ENCODE measurements at places on chromosomes 7 and 10.
A peak's percentile ranks its signal among the peaks of the same experiment; 100 is the strongest.

- no peak for DNase-seq
These were observed 49.6 kb downstream of the PLPP4 start for GRCh38 chr10:120506674-120507073.

- peak; percentile 52 for DNase-seq
These were observed 97.3 kb downstream of the CLEC2L start for GRCh38 chr7:139620676-139621344.

DNA sequence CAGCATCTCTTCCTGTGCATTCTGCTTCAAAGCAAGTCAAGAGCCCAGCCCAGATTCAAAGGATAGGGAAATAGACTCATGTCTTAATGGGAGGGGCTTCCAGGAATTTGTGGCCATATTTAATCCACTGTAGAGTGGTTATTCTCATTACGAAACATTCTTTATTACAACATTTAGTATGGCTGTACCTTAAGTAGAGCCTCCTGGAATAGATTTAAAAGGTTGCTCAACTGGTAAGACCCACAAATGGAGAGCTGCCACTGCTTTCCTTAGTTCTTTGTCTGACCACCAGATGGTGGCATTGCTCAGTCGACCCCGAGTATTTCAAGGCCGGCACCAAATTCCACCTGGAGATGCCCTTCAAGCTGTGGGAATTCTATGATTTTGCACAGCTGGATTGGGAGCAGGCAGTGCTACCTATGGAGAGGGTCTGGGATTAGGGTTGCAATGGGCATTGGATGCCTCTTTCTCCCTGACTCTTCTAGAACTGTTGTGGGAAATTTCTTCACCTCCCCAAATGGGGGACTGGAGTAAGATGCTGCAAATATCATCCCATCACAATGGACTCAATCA, 102.2 kb downstream of the RBM20 start:
- DNase-seq = peak; percentile 51

DNA sequence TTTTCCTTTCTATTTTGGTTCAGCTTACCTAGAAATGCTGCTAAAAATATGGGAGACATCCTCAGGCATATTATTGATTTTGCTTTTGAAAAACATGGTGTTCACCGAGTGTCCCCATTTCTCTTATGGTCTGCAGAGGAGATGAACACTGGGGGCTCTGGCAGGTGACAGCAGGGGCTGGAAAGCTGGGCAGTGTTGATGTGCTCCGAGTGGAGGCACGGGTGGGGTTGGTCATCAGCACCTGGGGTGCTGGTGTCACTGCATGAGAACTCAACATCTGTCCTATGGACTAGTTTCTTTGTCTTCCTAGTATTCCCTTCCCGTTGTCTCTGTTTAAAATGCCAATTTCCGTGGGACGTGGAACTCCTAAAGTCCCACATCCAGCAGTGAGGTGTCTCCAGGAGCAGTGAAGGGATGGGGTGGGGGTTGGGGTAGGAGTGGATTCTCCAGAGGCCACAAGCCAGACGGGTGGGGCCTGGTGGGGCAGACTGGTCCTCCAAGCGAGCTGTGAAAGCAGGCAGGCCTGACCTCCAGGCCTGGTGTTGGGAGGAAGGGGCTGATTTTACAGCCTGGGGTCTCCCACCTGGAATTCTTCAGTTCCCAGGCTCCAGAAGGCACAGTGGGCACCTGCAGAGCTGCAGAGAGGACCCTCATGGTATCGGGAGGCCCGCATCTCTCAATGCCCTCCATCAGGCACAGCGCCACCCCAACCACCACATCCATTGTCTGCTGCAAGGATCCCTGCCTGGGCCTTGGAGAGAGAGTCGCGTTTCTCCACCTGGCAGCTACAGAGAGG, 24.4 kb downstream of the ZNF775 start:
- no peak for DNase-seq

DNA sequence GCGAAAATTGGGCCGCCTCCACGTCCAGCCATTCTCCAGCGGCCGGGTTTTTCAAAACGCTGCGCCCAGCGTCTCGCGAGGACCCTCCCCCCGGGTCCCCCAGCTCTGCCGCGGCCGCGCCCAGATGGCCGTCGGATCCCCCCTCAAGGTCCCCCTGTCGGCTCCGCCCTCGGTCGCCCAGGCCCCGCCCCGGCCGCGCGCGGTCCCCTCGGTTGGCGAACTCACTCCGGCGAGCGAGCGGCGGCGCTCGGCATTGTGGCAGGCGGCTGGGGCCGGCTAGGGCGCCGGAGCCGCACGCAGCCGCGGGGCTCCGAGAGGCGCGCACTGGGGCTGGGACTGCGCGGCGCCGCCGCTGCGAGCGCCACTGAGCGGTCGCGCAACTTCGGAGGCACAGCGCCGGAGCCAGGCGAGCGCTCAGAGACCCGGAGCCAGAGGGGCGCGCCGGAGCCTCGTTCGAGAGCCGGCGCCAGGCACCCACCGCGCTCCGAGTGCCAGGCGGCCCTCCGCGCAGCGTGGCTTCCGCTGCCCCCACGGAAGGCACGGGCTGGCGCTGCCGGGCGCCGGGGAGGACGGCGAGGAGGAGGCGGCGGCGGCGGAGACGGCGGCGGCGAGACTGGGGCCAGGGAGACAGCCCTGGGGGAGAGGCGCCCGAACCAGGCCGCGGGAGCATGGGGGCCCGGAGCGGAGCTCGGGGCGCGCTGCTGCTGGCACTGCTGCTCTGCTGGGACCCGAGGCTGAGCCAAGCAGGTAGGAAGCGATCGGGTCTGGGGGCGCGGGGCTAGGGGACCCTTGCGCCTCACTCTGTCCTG, at the start of gene UNC5B:
Gene UNC5B, plus strand, starts transcription at position 253 of the 809 bp plus-strand sequence. Its CDS starts 416 bp downstream, at position 669.
- DNase-seq = peak; percentile 61

DNA sequence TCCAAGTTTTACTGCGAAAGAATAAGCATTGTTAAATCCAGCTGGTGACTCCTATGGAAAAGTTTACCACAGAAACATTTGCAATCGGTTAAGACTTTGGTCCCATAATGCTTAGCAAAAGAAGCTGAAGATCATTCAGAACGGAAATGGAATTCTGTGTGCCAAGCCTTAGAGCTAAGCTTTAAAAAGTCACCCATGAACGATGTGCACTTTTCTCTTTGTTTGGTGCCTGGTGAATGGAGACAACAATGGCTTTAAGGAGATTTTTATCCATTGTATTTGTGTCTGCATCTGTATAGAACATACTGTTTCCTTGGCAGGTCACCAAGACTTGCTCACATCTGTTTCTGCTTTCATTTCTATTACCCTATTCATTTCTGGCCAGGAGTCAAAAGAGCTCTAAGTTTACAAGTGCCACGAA, 26.3 kb upstream of the COL1A2 start:
- no peak for DNase-seq

- no peak for DNase-seq
These were observed 1.3 kb upstream of the CALCR start for GRCh38 chr7:93575555-93576399.

- no peak for DNase-seq
These were observed 85.0 kb upstream of the MYL10 start for GRCh38 chr7:101714097-101714496.

GRCh38 chr10:818010-818409, 113.5 kb downstream of the LARP4B start:
- no peak for DNase-seq

- DNase-seq = peak; percentile 12
These were observed 655.6 kb downstream of the LRMDA start for GRCh38 chr10:76086761-76087639.

- no peak for DNase-seq
These were observed 80.4 kb upstream of the BMPER start for GRCh38 chr7:33824911-33825459.

DNA sequence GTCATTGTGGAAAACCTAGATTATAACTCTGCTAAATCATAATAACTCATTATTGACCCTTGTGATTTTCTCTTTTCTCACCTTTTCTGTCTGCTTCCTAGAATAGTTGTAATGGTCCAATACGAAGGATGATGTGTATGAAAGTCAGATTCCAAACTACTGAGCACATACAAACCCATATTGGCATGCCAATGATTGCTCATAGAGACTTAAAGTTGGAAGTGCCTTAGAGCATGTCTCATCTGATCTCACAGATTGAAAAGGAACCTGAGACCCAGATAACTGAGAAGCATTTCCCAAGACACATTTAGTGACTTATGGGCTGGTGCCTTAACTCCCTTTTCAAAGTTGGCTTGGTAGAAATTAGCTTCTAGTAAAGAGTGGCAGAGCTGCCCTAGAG, 594.3 kb downstream of the REEP3 start:
- DNase-seq = no peak

GRCh38 chr7:47751043-47751442, 169.1 kb upstream of the TNS3 start:
- no peak for DNase-seq

DNA sequence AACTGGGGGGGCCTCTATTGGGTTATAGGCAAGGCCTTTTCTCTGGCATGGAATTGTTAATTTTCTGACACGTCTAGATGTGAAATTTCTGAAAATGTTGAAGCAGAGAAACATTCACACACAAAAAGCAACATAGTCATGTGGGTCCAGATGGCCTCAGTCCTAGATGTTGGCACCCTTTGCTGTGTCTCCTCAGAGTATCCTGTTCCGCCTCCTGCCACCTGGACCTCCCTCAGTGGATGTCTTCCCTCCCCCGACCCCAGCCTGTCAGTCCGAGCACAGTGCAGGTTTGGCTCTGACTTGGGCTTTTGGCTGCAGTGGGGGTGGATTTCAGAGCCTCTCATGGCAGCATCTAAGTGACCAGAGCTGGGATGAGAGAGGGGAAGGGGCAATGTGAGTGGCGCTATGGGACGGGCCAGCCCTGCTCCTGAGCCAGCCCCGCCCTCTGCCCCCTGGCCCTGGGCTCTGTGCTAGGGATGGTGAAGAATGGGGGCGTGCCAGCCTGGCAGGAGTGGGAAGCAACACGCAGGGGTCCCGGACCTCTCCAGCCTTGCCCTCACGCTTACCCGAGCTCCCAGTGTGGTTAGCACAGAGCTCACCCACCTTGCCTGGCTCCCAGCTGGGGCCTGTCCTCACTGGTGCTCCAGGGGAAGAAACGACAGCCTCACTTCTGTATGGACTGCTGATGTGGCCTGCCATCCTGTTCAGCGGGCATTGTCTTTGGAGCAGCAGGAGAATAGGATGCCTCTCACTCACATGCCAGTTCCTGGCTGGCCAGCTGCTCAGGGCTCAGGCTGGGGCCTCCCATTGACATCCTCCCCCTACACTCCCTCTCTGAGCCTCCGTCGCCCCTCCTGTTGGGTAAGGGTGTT, 6.2 kb downstream of the ATP6V0E2 start:
- DNase-seq = no peak

- peak; percentile 9 for DNase-seq
These were observed 9.2 kb downstream of the INPP5A start for GRCh38 chr10:132546567-132547420.

DNA sequence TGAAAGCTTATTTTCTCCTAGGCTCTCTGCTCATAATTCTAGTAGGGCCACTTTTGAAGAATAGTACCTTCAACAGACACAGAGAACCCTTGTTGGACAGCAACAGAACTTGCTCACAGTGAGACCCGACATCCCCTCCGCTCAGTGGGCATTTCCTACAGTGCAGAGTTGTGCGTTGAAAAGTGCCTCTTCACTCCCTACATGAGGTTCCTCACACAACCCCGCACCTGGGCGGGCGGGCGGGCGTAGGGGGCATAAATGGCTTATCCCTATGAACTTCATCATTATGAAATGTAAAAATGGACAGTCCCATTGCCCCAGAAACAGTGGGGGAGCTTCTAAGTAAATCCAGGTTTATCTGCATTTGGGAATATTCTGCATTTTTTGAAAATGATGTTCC, 174.9 kb downstream of the MGMT start:
- DNase-seq = no peak

DNA sequence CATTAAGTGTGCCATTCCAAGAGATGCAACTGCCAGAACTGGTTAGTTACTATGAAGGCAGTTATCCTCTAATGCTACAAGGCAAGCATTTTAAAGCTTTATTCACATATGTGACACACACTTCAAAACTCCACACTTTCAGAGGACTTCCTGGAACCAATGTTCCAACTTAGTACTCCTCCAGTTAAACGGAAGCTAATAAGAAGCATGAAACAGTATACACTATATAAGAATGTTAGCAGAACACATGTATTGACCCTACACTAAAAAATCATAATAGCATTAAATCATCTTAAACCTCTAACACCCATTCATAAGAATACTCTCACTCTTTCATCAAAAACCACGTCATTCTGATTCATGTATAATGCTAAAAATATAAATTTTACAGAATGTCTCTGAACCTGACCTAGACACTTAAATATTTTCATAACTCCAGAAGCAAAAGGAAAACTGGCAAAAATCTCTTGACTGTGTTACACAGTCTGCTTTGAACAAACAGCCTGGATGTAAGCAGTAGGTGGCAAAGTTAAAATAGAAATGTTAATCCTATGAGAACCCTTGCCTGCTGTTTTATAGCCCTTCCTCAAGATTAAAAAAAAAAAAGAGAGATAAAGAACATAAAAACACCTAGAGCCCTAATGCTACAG, 135.0 kb downstream of the SEMA3C start:
- DNase-seq = no peak

DNA sequence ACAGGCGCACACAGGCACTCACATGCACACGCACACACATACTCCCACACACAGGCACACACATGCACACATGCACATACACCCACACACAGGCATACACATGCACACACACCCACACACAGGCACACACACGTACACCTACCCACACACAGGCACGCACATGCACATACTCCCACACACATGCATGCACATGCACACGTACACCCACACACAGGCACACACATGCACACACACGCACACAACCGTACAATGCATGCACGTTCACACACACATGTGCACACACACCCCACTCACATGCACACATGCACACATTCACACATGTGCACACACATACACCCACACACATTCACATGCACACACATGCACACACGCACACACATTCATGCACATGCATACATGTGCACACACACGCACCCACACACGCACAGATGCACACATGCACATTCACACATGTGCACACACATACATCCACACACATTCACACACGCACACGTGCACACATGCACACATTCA, 59.3 kb downstream of the MKI67 start:
- no peak for DNase-seq

DNA sequence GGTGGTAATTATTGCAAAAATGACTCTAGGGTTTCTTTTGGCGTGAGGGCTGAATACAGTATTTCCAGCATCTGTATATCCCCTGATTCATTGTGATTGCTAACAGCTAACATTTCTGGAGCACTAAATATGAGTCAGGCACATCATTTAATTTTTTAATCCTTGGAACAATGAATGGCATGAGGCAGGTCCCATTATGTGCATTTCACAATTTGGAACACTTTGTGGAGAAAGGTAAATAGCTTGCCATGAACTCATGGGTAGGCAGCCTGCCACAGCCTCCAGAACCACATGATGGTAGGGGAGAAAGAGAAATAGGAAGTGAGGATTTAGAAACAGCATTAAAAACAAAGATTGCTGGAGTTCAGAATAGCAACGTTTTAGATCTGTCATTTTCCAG, 1.7 kb downstream of the NPTX2 start:
- no peak for DNase-seq

DNA sequence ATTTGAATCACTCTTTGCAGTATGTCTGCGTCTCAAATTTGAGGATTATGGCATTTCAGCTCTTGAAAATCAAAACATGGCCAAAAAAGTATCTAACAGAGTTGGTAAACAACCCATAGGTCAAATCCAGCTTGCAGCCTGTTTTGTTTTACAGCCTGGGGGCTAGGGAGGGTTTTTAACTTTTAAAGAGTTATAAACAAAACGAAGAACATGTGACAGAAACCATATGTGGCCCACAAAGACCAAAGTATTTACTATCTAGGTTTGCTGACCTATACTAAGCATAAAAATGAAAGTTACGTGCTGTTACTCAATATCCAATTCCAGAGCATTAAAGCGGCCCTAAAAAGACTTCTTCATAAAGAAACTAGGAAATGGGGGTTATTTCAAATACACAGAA, 55.5 kb upstream of the STARD3NL start:
- DNase-seq = no peak
